ENCODE measurements at places on chromosomes 5 and 9. TPM values are rescaled to one million over a fixed set of nuclear protein-coding genes. Genes with fewer than 3 reads are reported as not detected.

DRD1 gene
- polyA plus RNA-seq = not detected

GRCh38 chr9:41229408-41230401 is 40.6 kb upstream of the ZNG1F start:
- H3K36me3 ChIP-seq = no peaks in the 10 kb centered on the region
- peaks cover 2% of the 10 kb centered on the region for H3K27me3 ChIP-seq
- H3K4me3 ChIP-seq = no peak overlapping the region
- no peak for DNase-seq

DNA sequence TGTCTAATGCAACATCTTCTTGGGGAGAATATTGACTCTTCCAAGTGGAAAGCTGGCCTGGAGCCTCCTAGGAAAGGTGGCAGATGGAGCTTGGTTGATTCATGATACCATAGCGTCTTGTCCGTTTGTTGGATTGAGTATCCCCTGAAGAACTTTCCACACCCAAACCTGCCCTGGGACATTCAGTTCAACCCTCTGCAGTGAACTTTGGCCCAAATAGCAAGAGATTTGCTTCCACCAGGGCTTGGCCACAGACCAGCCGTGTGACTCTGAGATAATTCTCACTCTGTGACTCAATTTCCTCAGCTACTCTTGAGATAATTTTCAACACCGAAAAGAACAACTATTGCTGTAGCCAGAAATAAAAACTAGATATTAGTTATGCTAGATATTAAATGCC is 108.0 kb upstream of the RAD23B start:
- peak; percentile 26 for DNase-seq
- peak overlapping the region; percentile 87 for H3K27ac ChIP-seq
- H3K27me3 ChIP-seq = peaks cover 5% of the 10 kb centered on the region

DNA sequence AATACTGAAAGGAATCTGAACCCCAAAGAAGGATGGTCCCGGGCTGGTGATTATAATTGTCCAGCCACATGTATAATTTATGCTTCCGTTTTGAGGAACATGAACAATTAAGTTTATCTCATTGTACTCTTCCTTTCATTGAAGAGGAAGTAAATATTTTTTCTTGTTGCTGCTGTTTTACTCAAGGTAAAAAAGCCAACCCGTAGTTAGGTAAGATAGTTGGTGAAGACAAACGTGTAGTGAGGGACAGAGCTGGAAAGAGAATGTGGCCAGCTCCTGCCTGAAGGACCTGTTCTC is 5.1 kb downstream of the RCL1 start:
- no peak for DNase-seq
- no peaks in the 10 kb centered on the region for H3K36me3 ChIP-seq
- no peaks in the 10 kb centered on the region for H3K27me3 ChIP-seq
- H3K4me1 ChIP-seq = peaks cover 16% of the 10 kb centered on the region
- H3K4me3 ChIP-seq = no peak overlapping the region
- no peak overlapping the region for H3K27ac ChIP-seq

GRCh38 chr5:140020601-140021177 is 22.4 kb downstream of the NRG2 start:
- H3K4me3 ChIP-seq = no peak overlapping the region
- H3K36me3 ChIP-seq = no peaks in the 10 kb centered on the region

GRCh38 chr5:98637557-98637956 is 135.9 kb upstream of the RGMB start:
- H3K27ac ChIP-seq = no peak overlapping the region
- no peaks in the 10 kb centered on the region for H3K4me1 ChIP-seq
- H3K36me3 ChIP-seq = no peaks in the 10 kb centered on the region
- no peaks in the 10 kb centered on the region for H3K27me3 ChIP-seq

GRCh38 chr9:98219794-98220370 is 27.4 kb upstream of the CORO2A start:
- DNase-seq = no peak
- H3K27me3 ChIP-seq = no peaks in the 10 kb centered on the region
- peaks cover 30% of the 10 kb centered on the region for H3K36me3 ChIP-seq

DNA sequence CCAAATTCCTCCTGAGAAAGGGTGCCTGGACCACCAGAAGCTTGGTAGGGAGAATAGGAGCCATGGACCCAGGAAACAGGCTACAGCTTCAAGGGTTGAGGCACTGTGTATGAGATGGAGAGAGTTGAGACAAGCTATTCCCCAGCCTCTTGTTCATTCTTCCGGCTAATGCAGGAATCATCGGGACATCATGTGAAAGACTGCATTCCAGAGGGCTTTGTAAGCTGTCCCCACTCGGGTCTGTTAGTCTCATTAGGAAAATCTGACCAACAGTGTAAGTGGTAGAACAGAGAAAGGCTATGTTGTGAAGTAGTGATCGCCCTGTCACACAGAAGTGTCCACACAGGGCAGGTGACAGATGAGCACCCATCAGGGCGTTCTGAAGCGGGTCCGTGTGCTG is 81.4 kb downstream of the GABBR2 start:
- DNase-seq = no peak
- H3K4me1 ChIP-seq = no peaks in the 10 kb centered on the region
- no peak overlapping the region for H3K4me3 ChIP-seq
- no peaks in the 10 kb centered on the region for H3K36me3 ChIP-seq

LTC4S gene
- polyA plus RNA-seq = 5.8 TPM

DNA sequence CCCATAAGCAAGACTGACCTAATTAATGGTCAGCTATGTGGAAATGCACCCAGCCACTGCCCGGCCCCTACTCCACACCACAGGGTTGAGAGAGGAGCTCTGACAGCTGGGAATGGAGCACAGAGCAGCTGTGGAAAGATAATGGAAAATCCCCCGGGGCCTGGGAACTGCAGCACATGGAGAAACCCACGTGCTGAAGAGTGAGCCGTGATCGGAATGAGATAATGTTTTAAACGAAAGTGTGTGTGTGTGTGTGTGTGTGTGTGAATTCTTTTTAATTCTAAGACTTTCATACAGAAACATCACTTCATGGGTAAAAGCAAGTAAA is 13.1 kb upstream of the SLC12A7 start:
- DNase-seq = no peak
- H3K4me1 ChIP-seq = peaks cover 7% of the 10 kb centered on the region
- no peaks in the 10 kb centered on the region for H3K36me3 ChIP-seq
- no peaks in the 10 kb centered on the region for H3K27me3 ChIP-seq
- no peak overlapping the region for H3K27ac ChIP-seq

- no peaks in the 10 kb centered on the region for H3K4me1 ChIP-seq
- DNase-seq = no peak
- H3K4me3 ChIP-seq = no peak overlapping the region
These were observed 59.0 kb downstream of the BASP1 start for GRCh38 chr5:17276445-17276844.

DNA sequence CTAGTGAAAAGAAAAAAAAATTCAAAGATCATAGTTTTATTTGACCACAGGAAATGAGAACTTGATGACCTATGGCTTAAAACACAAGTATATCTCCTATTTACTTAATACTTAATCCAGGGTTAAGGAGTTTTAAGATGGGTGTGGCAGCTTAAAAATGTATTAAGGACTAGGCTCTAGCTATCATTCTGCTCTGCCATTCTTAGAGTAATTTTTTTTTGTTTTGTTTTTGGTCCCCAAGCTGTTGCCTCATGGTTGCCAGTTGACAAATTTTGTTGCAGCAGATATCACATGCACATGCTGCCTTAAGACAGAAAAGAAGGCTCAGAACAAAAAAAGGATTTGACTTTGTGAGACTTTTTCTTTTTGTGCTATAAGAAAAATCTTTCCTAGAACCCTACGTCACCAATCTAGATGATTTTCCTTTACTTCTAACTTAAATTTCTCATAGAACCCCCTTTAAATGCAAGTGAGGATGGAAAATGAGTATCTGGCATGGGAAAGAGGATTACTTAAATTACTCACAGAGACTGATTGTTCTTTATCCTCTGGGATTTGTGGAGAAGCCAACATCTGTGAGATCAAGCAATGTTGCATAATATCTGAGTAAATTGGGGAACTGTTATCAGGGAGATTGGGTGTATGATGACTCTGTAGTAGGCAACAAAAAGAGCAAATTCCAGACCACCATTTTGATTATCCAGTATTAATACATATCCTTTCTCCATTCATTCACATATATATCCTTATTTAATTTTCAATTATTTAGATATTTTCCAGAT is 364.7 kb upstream of the CD180 start:
- H3K36me3 ChIP-seq = peaks cover 6% of the 10 kb centered on the region
- H3K4me3 ChIP-seq = no peak overlapping the region
- peaks cover 9% of the 10 kb centered on the region for H3K4me1 ChIP-seq

DNA sequence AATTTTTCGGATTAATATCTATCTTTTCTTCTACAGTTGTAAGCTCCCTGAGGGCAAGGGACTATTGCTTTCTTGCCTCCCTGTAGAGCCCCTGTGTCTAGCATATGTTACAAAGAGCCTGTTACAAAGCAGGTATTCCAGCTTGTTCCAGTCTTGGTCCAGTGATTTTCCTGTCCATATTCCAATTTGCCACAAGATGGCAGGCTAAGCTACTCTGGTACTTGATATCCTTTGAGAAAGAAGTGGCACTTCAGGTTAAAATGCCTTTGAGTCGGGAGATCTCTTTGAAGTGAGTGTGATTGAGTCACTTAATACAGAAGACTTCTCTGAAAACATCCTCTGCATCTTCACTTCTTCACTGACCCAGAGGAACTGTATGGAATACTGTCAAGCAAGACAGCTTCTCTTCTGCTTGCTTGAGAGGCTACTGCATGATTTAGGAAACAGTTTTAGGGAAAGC is 24.5 kb downstream of the CAVIN4 start:
- no peaks in the 10 kb centered on the region for H3K36me3 ChIP-seq
- peaks cover 4% of the 10 kb centered on the region for H3K27me3 ChIP-seq
- no peak overlapping the region for H3K4me3 ChIP-seq
- H3K27ac ChIP-seq = no peak overlapping the region

Measured in immature natural killer cell (primary cell).